ENCODE measurements at places on chromosomes 13 and 19.

GRCh38 chr13:74569251-74569650 is 435.0 kb upstream of the KLF12 start:
- DNase-seq: no peak

GRCh38 chr13:48561466-48562235 is 28.8 kb upstream of the RCBTB2 start:
- DNase-seq: no peak

DNA sequence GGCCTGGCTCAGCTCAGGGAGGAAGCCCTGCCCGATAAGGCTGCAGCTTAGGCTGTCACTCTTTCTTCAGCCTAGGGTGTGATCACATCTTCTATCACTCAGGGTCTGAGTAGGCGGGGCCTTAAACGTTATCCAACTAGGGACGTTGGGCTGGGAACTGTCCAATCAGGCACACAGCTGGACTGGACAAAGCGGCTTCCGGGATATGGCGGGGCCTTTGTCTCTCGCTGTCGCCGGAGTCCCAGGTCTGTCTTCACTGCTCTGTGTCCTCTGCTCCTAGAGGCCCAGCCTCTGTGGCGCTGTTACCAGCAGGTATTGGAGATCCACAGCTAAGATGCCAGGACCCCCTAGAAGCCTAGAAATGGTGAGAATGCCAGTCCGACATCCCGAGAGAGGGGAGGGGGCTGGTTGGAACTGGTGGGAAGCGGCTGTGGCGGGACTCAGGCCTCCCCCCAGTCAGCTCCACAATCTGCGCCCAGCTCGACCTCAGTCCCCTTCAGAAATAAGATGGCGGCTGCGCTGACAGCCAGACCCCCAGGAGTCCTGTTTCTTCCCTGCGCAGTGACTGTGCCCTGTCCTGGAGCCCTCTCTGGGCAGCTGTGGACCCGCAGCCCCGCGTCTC is at the start of gene ZNF254:
ZNF254 (plus strand) TSS at position 214 of the 622 bp plus-strand sequence; CDS start at position 335, 121 bp downstream.
- peak; percentile 98 for DNase-seq

DNA sequence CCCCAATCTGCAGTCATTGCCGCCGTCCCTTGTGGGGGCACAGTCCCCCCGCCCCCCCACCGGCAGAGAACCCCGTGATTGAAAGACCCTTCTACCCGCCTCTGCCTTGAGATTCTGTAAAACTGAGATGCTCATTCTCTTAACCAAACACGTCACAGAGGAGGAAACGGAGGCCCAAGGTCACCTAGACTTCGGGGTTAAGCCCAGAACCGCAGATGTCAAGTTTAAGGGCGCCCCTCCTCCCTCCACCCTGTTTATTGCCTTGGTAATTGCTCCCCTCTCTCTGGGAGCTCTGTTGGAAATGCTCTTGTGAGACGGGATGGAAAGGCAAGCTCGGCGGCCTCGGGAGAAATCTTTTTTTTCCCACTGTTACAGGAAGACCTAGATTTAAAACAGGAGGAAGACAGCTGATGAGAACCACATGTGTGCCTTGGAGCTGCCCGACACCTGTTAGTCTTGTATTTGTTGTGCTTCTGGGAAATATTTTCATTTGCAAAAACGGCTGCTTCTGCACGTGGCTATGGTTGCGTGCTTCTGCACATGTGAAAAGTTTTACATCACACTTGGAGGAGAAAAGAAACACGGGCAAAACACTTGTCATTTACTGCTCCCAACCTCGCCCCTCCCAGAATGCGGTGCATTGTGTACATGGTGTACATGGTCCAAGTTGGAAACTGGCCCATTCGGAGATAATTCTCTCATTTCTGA is 1.1 kb upstream of the MED26 start:
- DNase-seq: peak; percentile 65

GRCh38 chr19:17041976-17042375 is 15.4 kb upstream of the CPAMD8 start:
- DNase-seq: no peak

DNA sequence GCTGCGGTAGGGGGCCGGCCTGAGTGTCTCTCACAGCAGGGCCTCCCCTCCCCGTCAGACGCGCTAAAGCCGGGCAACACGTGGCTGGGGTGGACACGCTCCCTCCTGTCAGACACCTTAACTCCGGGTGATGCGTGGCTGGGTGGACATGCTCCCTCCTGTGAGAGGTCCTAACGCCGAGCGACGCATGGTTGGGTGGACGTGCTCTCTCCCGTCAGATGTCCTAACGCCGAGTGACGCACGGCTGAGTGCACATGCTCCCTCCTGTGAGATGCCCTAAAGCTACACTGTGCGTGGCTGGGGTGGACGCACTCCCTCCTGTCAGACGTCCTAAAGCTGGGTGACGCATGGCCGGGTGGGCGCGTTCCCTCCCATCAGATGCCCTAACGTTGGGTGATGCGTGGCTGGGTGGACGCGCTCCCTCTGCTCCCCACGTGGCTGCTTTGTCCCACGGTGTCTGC is 126.1 kb upstream of the MCF2L start:
- DNase-seq: no peak

DNA sequence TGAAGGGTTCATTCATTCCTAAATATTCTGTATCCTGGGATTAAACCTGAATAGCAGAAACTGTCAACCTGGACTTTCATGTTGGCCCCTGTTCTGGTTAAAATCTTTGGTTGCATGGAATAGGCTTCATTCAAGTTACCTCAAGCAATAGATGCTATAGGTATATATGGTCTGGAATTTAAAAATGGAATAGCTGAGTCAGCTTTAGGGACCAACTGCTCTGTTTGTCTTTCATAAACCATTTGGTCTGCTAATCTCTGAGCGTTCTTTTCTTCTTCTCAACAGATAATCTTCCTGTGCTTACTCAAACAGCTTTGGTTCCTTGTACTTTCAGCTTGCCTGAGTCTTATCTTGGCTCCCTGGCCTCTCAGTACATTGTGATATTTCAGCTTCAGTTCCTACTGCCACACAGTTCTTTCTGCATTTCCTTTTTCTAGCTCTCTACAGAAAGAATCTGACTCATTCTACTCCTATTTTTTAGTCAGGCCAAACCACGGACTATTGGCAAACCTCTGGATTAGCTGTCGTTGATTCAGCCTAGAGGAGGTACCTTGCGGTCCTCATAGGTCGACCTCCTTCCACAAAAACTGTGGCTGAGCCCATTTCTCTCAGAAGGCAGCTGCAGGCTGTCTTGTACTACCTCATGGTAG is 35.9 kb upstream of the MAB21L1 start:
- peak; percentile 98 for DNase-seq

DNA sequence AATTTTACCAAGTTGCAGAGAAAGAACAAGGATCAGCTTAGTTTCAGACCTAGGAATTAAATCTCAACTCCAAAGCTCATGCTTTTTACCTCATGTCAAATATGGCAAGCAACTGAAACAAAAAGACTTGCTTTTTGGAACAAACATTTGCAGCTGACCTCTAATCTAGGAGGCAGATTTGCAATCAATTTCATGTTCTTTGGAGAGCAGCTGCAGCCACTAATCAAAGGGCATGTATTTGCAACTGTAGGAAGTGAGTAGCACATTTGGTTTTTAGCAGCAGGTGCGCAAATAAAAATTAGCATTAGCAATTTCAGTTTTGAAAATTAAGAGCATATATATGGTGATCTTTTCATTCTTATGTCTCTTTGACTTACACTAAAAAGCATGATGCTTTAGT is 459.3 kb upstream of the SLC10A2 start:
- DNase-seq: no peak

DNA sequence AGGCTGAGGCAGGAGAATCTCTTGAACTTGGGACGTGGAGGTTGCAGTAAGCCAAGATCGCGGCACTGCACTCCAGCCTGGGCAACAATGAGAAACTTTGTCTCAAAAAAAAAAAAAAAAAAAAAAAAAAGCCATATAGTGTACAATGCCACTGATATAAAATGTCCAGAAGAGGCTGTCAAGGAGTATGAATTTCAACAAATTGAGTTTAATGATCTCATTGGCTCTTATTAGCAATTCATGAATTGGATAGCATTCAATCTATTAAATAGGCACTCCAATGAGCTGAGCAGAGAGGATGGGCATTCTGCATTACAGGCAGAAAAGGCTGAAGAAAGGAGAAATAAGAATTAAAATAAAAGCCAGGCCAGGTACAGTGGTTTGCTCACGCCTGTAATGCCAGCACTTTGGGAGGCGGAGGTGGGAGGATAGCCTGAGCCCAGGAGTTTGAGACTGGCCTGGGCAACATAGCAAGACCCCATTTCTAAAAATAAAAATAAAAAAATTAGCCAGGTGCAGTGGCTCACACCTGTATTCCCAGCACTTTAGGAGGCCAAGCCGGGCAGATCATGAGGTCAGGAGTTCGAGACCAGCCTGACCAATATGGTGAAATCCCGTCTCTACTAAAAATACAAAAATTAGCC is 757 bp upstream of the LMNB2 start:
- DNase-seq: no peak

DNA sequence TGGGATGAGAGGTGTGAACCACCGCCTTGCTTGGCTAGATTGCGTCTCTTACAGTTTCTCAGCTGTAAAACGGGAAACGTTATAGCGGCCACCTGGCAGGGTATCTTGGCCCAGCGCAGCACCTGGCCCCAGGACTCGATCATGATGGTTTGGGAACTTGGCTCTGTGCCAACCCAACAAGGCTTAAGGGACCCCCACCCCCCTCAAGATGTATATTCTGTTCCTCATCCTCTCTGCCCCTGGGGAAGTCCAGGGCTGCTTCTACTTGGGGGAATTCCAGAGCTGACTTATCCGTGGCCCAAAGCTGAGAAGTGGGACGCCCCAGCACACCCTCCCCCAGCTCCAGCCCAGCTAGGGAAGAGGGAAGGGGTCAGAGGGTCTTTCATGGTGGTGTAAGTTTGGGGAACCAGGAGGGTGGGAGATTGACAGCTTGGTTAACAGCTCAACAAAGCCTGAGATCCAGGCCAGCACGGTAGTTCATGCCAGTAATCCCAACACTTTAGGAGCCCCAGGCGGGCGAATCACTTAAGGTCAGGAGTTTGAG is 695 bp downstream of the ICAM1 start:
- peak; percentile 58 for DNase-seq

- DNase-seq: no peak
Measured at GRCh38 chr13:91331047-91331915, 16.2 kb upstream of the MIR17HG start.

DNA sequence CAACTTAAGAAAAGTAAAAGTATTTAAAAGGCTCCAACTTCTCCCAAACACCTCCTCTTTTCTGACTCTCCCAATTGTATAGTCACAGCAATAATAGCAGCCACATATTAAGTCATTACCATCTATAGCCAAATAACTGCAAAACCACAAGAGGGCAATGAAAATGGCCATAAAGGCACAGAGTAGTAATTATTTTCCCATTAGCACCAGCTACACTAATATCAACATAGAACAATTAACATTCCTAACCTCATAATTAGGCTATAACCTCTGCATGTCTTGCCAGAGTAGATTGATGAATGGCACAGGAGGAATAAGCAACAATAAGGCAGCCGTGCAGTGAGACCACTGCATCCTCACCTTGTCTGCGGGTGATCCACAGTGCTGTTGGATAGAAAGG is 226.4 kb upstream of the SERP2 start:
- no peak for DNase-seq

DNA sequence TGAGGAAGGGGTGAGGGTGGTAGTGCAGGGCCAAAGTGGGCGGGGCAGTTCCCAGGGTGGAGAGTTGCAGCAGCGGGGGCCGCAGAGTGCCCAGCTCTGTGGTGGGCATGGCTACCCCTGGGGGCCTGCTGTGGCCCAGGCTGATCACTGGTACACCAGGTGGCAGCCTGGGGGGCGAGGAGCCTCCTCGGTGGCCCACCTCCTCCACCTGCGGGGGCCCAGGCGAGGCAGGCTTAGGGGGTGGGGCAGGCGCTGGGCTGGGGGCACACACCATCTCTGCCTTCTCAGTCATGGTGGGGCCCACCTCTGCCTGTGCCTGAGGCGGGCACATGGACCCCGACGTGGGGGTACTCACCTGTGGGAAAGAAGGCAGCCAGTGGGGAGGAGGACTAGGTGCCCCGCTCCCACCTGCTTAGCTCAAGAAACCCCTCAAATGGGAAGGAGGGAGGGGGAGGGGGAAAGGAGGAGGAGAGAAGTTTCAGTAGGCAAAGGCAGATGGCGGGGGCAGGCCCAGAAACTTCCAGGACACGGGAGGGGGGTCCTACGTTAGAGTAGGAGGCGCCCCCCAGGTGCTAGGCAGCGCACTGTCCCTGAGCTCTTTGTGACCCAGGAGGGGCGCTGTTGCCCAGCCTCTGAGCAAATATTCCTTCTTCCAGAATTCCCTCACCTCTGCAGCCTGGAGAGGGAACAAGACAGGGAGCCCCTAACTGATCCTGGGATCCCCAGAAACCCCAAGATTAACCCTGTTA is 1.6 kb downstream of the LYL1 start:
- DNase-seq: peak; percentile 44

DNA sequence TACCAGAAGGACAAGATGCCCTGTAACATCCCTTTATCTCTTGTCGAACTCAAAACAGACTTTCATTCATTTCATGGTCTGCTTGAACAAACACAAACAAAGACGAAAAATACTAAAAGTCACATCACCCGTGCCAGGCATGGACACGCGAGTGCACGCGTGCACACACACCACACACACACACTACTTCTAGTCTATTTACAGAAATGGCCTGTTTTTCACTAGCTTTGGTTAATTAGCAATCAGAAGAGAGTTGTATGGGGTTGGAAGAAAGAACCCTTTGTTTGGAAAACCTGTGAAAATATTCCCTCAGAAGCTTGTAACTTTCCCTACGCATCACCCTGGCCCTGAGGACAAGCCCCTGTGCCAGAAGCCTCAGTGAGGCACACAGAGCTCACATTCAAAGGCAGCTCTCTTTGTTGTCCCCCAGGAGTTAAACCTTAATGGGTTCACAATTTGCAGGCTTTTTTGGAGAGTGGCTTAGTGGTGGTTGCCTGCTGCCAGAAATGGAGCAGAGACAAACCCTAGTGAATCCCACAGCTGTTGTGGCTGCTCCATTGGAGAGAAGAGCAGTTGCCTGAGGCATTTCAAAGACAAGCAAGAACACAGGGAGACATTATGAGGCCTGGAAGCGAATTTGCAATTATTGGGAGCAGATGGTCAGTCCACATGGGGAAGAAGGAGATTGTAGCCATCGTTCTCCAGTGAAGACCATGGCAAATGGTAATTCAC is 55.9 kb downstream of the STARD13 start:
- no peak for DNase-seq

GRCh38 chr19:50315773-50316448 is 13.3 kb downstream of the KCNC3 start:
- peak; percentile 32 for DNase-seq

DNA sequence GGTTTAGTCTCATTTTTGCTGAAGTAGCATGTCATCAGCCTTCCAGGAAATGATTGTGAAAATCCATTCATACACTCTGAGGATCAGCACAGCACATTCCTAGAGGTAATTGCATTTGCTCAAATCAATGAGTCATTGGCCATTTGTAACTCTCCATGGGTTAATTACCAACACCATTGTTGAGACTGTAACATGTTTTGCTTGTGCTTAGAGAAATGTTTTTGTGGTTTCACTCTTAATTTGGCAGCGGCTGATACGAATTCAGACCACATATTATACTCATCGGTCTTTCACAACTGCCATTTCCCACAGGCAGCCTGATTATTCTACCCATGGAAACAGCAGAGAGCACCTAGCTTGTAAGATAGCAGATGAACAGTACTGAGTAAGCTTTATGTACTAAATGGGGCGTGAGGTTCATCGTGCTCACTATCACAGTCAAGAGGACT is 110.3 kb downstream of the NHLRC3 start:
- peak; percentile 69 for DNase-seq
